ENCODE measurements at places on chromosomes 12 and 14. TPM values are rescaled to one million over a fixed set of nuclear protein-coding genes. Genes with fewer than 3 reads are reported as not detected.

PAPLN gene
- total RNA-seq = 22.2 TPM

DNA sequence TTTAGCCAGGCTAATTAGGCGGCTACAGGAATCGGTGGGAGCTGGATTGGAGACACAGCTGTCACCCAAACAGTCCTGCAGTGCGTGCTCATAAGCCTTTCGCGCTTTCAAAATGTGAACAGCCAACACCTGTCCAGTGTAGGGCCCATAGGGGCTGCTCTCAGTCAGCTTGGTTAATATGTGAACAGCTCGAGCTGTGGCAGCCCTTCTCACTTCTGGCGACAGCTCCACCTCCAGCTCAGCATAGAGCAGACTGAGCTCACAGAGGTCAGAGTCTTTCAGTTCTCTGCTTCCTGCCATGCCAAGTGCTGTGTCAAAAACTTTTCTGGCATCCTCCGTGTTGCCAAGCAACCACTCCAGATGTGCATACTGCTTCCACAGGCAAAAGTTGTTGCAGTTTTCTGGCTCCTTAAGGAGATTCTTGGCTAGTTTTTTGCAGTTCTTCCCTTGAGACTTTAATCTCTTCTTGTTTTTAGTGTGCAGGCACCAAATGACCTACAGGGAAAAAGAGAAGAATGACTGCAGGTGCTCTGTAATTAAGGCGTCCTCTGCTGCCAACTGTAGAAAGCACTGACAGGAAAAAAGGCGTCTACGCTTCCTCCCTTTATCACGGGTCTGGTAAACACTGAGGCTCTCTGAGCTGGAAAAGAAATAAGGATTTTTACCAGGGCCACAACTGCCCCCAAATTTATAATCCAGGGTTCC lies 32.5 kb downstream of the PSMC1 start:
- no peak for DNase-seq

- DNase-seq = no peak
Measured at GRCh38 chr14:99698642-99699041, 14.5 kb downstream of the CYP46A1 start.

GRCh38 chr12:96456265-96456974 lies 33.0 kb upstream of the CFAP54 start:
- DNase-seq = no peak

GRCh38 chr12:47776471-47777143 lies 3.6 kb downstream of the SLC48A1 start:
- DNase-seq = no peak

GRCh38 chr14:92863286-92864080 lies 59.5 kb upstream of the CHGA start:
- DNase-seq = no peak

LIN7A gene
- not detected for total RNA-seq

- no peak for DNase-seq
Measured at GRCh38 chr14:54355698-54356097, 41.1 kb upstream of the CDKN3 start.

GRCh38 chr12:75623631-75624154 lies 112.3 kb upstream of the KRR1 start:
- no peak for DNase-seq

DNA sequence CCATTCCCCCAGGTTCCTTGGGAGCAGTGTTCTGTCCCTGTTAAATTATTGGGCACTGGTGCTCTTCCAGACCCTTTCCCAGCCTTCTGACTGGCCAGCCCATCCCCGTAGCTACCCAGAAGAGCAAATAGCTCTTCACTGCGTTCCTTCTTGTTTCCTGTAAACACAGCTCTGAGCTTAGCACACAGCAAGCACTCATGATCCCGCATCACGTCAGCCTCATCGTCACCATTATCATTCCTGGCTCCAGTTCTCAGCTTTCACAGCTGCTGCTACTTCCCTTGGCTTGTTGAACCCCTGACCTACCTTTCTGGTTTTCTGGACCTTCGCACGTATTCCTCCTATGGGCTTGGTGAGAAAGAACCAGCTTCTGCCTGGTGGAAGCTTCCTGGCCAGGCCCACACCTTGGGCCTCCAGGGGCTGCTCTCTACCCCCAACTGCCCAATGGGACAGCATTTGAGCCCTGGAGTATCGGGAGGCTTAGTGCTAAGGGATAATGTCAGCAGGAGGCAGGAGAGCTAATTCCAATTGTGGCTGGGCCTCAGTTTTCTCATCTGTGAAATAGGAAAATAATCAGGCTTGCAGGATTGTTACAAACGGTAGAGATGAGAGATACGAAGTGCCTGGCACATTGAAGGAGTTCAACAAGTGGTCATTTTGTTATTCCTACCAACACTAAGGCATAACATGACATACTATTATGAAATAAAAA lies 22.6 kb upstream of the PAPOLA start:
- no peak for DNase-seq

- DNase-seq = no peak
Measured at GRCh38 chr12:52056801-52057637, 5.8 kb downstream of the NR4A1 start.

DNA sequence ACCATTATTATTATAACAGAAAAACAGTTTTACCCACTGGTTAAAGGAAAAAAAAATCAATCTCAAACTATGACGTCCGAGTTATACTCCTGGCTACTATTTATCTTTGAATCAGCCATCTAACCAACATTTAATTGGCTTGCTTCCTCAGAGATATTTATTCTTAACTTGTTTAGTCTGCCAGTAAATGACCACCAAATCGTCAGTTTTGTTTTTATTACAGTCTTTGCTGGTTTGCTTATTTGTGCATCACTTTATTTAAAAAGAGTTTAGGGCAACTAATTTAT lies 71.2 kb downstream of the RASSF8 start:
- no peak for DNase-seq

- DNase-seq = no peak
Measured at GRCh38 chr12:46944088-46944487, 118.3 kb upstream of the SLC38A4 start.

SYNDIG1L gene
- total RNA-seq = not detected

DHH gene
- total RNA-seq = 1.9 TPM

GRCh38 chr12:26131936-26132335 lies 7.1 kb upstream of the BHLHE41 start:
- no peak for DNase-seq

GRCh38 chr14:51844081-51844881 lies 16.1 kb upstream of the GNG2 start:
- DNase-seq = no peak

- no peak for DNase-seq
Measured at GRCh38 chr14:101824339-101824727, 62.8 kb downstream of the PPP2R5C start.

ZBTB42 gene
- total RNA-seq = 16.5 TPM

DNA sequence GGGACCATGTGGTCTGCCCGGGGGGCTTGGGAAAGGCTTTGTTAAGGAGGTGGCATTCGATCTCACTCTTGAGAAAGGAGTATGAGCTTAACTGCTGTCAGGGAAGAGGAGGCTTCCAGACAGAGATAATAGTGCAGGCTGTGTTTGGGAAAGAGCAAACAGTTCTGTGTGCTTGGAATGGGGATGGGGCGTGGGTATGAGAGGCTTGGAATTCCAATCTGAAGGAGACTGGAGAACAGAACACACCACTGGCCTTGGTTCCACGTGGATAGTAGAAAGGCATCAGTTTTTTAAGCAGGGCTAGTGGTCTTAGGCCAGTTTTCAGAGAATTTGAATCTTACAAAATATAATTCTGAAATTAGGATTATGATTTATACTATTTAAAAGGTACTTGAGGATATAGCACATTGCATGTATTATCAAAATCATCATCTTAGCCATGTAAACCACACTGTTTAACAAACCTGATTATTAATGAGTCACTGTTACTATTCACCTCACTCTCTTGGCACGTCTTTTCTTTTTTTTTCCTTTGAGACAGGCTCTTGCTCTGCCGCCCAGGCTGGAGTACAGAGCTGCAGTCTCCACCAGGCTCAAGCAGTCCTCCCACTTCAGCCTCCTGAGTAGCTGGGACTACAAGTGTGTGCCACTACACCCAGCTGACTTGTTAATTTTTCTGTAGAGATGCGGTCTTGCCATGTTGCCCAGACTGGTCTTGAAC lies 38.5 kb upstream of the KCNK13 start:
- DNase-seq = no peak

DNA sequence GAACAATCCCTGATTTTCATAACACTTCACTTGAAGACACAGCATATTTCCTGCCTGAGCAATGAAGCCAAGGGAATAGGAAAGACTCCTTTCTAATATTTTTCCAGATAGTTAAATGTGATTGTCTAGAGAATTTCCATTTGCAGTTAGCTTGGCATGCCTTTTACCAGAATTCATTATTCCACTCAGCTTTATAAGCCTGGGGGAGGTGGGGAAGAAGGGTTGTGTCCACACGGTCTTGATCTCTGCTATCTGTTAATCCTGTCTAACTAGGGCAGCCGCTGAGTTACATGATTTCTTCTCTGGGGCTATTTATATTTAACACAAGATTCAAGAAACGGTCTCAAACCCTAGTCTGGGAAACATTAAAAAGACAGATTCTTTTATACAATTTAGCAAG lies 146.6 kb upstream of the FSCB start:
- DNase-seq = no peak

DNA sequence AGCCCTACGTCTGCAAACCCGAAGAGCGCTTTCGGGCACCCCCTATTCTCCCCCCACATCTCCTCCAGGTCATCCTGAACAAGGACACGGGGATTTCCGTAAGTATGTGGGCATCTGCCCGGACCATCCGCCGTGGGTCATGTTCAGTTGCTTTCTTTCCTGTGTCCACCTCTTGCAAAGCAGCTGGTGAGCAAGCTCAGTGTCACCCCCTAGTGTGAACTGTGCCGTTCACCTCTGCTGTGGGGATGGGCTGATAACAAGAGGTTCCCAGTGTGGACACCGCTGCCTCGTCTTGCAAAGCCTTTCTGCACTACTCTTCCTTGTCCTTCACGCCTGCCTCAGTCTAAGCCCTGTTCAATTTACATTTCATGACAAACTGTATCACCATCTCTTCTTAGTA lies 8.6 kb downstream of the PRKAB1 start:
- no peak for DNase-seq

LDHB gene
- 552 TPM for total RNA-seq

- no peak for DNase-seq
Measured at GRCh38 chr12:132200800-132201199, 56.5 kb downstream of the NOC4L start.

DNA sequence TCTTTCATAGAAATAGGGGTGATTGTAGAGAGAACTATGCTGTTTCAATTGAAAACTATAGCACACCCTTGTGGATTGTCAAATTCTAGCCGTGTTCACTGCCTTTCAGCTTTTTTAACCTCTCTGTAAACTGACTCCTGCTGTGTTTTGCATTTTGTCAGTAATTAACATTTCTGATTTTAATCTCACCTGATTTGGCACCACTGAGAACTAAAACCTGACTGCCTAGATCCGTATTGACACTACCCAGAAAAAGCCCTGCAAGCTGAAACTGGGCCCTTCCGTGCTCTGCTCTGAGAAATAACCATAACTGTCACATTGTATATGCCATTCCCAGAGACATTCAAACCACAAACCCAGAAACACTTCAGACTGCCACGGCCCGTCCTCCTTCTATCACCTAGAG lies 26.6 kb upstream of the ETV6 start:
- no peak for DNase-seq

DNA sequence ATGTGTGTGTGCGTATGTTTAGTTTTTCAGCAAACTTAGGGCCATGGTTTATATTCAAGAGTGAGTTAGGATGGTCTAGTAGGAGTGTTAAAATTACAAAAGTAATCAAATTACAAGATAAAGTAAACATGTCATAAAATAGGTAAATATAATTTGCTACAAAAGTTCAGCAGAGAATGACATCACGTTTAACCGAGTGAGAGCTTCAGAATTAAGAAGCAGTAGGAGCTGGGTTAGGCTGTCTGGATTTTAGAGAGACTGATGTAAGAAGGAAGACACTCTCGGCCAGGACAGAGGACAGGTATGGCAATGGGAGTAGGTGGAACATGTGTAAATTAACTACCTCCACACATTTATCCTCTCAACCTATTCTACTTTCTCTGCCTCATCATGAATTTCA lies 11.6 kb upstream of the MGST1 start:
- DNase-seq = no peak

PIWIL1 gene
- total RNA-seq = not detected

DNA sequence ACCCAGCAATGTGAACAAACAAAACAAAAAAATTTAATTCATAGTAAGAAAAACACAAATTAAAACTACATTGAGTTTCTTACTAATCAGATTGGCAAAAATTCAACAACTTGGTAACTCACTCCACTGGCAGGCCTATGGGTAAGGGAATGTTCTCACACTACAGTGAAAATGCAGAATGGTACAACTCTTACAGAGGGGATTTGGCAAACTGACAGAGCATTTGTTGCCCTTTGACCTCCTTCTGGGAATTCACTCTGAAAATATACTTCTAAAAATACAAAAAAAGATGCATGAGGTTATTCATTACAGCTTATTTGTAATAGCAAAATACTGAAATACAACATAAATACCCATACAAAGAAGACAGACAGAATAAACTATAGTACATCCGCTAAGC lies 32.8 kb downstream of the ABCD2 start:
- no peak for DNase-seq

GRCh38 chr12:13947276-13947946 lies 34.0 kb downstream of the GRIN2B start:
- DNase-seq = no peak

DNA sequence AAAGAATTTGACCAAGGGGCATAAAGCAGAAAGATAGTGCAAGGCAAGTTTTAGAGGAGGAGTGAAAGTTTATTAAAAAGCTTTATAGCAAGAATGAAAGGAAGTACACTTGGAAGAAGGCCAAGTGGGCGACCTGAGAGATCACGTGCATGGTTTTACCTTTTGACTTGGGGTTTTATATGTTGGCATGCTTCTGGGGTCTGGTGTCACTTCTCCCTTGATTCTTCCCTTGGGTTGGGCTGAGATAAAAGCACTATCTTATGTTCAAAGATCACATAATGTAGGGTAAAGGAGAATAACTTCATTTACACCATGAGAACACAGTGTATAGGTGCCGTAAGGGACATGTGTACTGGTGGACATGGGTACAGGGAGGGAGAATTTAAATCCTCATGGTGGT lies 17.7 kb upstream of the TMEM30B start:
- no peak for DNase-seq
